ENCODE measurements at places on chromosomes 5 and 9.

- DNase-seq: no peak
Measured at GRCh38 chr9:124706685-124707084, 64.4 kb downstream of the NR6A1 start.

DNA sequence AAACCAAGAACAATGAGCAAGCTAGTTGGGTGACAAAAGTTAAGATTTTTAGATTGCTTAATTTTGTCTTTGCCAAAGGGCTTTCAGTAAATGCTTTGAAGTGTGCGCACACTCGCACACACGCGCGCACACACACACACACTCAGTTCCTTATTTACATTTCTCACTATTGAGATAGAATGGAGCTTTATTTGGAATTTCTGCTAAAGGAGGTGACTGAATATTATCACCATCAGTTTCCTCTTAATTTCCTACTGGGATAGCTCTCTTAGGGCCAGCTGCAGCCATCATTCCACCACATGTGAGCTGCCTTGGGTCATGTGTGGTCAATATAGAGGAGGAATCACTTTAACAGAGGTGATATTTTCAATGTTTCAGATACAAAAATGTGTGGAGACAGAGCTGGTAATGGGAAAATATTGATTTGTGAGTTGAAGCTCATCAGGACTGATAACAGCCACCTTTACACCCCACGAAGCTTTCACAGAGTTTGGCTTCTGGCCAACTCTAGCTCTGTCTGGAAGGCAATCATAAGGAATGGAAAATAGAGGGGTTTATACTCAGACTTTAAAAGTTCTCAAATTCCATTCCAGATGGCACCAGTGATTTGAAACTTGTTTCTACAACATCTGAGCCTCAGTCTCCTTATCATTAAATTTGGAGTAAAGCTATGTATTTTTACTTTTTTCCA, 99.9 kb downstream of the MACIR start:
- no peak for DNase-seq

- no peak for DNase-seq
Measured at GRCh38 chr9:106421772-106422171, 441.2 kb upstream of the ZNF462 start.

GRCh38 chr5:124831687-124832240, 85.3 kb upstream of the ZNF608 start:
- no peak for DNase-seq

GRCh38 chr5:176530983-176531901, 6.0 kb downstream of the RNF44 start:
- peak; percentile 49 for DNase-seq

- no peak for DNase-seq
Measured at GRCh38 chr5:73471654-73472053, 23.1 kb upstream of the FOXD1 start.

DNA sequence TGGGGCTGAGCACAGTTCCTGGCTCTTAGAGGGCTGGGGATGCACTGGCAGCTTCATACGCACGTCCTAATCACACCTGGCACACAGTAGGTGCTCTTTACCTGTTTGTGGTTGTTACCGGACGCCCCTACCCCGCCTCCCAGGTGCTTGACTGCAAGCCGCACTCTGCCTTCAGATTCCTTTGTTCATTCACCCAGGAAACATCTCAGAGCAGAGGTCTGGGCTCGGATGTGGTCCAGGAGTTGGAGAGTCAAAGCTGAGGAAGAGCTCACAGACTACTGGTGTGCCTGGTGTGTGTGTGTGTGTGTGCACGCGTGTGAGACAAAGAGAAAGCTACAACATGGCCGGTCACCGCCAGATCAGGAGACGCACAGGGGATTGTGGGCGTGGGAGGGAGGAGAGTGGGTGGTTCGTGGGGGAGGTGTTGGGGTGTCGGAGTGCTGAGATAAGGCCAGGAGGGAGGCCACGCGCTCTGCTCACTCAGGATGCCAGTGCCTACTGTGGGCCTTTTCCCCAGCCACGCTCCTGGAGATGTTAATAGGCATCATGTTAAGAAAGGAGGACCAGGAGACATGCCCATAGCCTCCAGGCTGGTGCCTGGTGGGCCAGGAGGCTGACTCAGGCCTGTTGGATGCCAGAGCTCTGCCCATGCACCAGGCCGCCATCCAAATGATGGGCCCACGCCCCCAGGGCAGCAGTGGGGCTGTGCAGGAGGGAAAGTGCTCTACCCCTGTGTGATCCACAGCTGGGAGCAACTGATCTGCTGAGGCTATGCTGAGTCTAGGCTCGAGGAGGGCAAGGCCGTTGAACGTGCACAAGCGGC, 39.9 kb downstream of the CRB2 start:
- no peak for DNase-seq

DNA sequence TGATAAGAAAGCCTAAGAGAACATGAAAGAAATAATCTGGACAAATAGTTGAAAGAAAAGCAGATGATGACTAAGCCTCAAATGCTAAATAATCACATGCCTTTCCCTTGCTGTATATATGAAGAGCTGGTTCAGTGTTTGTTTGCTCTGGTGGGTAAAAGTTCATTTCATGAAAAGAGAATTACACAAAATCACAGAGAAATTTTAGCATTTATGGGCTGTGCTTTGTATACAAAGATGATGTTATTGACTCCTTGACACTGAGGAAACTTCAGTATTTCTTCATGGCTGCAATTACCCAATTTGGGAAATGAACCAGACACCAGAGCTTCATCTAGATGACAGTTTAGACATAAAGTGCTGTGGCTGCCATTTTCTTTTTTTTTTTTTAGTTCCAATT, 527.2 kb downstream of the NR2F1-AS1 start:
- no peak for DNase-seq

DNA sequence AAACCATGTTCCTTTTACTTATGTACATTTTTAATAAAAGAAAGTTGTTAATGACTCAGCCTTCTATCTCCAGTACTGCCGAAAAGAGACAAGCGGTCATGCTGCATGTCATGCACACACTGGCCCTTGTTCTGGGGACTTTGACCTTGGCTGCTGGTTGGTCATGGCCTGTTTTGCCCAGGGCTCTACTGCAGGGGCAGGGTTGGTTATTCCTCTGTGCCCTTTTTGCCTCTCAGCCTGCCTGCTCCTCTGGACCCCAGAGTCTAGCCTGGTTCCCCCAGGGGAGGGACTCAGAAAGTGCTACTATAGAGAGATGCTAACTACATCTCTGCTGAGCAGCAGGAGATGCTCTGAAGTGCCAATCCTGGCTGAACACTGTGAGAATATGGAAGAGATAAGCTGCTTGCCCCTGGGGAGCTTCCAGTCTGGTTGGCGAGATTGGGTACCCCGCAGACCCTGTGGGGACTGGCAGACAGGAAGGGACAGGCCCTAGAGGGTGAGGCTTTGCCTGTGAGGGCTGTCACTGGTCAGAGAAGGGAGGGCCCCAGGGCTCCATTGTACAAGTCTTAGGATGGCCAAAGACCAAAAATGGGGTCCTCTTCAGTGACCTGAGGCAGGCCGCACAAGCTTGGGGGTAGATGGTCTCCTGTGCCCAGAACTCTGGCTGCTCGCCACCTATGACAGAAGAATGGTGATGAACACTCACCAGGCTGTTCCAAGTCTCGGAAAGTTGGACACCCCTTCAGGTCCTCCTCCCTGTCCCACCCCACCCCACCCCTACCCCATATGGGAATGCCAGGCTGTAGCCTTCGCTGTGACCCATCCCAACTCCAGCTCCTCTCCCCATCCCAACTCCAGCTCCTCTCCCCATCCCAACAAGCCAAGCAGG, 14.3 kb downstream of the IRF1 start:
- DNase-seq: no peak

GRCh38 chr9:128787659-128788058, 606 bp downstream of the TBC1D13 start:
- peak; percentile 16 for DNase-seq

DNA sequence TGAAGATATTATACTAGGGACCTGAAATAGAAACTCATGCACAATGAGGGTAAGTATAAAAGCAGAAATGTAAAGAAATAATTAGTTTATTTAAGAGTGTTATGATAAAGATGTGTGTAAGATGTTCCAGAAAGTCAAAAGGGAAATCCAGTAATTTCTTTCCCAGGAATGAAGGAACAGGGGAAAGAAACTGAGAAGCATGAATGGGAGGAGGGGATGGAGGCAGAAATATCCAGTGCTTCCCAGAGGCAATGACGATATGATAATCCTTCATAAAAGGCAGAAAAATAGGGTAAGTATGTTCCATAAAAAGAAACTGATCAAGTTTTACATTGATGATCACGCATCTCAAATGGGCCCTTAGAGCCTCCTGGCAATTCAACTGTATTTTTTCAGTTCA, 120.7 kb upstream of the LPAR1 start:
- no peak for DNase-seq

DNA sequence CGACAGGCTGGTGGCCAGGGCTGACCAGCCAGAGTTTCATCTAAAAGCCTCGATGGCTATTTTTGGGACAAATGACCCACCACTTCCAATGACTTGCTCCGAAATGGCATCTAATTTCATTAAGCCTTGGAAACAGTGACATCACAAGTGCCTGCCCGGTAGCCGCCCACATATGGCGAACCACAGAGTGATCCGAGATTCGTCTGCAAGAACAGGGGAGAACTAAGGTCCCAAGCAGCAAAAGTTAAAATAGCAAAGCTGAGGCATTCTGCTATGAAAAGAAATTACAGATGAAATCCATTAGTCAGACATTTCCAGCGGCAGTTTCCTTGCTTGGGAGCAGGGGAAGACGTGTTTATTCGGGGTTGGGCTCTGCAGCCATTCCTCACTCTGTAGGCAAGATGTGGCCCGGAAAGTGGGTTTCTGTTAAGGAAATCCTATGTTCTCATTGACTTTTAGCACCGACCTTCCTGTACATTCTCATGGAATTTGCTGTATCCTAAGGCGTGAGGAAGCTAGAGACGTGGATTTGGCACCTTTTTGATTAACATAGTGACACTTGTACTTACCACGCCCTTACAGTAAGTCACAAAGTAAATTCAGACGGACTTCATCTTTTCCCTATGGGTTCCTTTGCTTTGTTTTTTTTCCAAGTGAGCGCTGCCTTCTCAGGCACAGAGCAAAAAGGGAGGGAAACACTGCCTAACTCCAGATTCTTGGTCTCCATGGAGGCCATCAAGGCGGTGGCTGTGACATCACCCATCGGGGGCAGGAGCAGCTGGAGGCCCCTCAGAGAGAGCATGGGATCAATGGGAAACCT, 45.1 kb downstream of the ERGIC1 start:
- peak; percentile 37 for DNase-seq

DNA sequence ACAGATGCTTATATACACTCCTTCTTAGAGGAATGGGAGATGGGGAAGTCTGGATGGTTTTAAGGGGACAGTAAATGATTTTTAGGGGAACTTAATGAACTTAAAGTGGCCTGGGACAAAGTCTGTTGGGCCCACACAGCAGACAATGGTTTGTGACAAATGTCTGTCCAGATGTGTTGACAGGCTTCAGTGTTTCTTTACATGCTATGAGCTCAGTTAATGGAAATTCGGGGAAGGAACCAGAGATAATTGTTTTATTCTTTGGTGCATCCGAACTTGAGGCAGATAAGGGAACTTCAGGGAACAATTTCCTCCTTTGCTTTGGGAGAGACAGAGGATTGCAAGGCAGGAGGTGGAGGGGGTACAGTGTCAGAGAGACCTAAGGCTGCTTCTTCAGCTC, 52.3 kb downstream of the NFIB start:
- no peak for DNase-seq

- DNase-seq: no peak
Measured at GRCh38 chr5:103313056-103313455, 54.5 kb downstream of the MACIR start.

DNA sequence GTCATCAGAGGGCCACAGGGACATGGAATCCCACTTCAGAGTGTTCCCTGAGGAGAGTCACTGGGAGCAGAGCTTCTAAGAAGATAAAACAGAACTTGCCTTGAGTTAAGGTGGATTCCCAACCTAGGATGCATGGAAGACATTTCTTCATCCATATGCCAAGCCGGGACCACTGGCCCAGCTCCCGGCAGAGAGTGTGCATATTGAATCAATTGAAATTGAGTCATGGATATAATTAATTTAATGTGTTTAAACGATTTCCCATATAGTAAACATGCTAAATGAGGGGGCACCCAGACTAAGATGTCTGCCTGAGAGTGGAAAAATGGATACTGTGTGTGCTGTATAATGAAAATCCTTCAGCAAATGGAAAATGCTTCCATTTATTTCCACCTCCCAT, 194.4 kb upstream of the TBC1D2 start:
- DNase-seq: no peak

- DNase-seq: no peak
Measured at GRCh38 chr9:38406476-38407186, 14.1 kb downstream of the ALDH1B1 start.

- DNase-seq: no peak
Measured at GRCh38 chr5:111320953-111321352, 96.8 kb downstream of the CAMK4 start.

- no peak for DNase-seq
Measured at GRCh38 chr9:121779381-121780117, 128.1 kb downstream of the DAB2IP start.

DNA sequence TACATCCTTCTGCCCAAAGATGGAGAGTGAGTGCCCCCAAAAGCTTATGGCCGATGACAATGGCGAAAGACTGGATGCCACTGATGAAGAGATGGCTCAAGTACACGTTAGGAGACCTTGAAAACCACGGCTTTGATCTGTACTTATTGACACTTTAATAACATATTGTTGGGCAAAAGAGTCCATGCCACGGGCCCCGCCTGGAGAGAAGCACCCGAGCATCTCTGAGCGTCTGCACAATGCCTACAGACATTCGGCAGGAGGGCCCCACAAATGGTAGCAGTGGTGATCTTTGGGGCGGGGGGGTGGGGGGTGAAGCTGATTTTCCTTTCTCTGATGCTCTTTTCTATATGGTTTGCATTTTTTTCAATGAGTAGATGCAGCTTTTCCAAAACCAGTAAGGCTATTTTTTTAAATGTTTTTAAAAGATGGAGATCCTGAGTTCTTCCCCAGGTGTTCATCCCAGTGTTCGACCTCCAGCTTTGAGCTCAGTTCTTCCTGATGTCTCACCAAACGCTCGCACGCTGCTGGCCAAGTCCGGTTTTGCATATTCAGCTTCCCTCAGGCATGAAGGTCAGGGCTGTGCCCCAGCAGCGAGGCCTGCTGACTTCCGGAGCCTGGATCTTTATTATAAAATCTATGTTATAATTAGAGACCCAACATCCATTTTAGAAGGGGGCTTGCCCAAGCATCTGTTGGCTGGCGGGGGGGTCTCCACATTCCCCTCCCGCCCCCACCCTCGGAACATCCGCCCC, 34.3 kb upstream of the BARHL1 start:
- no peak for DNase-seq
